ENCODE measurements at places on chromosomes 12 and 14.

GRCh38 chr12:25401547-25402345 is 151.0 kb upstream of the KRAS start:
- DNase-seq = no peak

DNA sequence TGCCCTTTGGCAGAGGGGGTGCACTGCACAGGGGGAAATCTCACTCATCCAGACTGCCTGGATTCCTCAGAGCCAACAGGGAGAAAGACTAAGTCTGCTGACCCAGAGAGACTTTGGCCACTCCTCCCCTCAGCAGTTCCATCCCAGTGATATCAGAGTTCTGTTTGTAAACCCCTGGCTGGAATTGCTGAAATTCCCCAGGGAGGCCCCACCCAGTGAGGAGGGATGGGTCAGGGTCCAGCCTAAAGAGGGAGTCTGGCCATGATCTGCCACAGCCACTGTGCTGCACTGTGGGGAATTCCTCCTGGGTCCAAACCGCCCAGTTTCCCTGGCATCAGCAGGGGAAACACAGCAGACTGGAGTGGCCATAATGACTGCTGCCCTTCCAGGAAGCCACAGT is 54.9 kb upstream of the USP15 start:
- DNase-seq = no peak

GRCh38 chr14:105065280-105066228 is at the start of gene GPR132:
Gene GPR132, minus strand, starts transcription at chr14:105065430. Its CDS starts 10,010 bp downstream, at chr14:105055420.
- DNase-seq = peak; percentile 93

GRCh38 chr14:100950024-100950423 is 46.5 kb upstream of the RTL1 start:
- DNase-seq = no peak

DNA sequence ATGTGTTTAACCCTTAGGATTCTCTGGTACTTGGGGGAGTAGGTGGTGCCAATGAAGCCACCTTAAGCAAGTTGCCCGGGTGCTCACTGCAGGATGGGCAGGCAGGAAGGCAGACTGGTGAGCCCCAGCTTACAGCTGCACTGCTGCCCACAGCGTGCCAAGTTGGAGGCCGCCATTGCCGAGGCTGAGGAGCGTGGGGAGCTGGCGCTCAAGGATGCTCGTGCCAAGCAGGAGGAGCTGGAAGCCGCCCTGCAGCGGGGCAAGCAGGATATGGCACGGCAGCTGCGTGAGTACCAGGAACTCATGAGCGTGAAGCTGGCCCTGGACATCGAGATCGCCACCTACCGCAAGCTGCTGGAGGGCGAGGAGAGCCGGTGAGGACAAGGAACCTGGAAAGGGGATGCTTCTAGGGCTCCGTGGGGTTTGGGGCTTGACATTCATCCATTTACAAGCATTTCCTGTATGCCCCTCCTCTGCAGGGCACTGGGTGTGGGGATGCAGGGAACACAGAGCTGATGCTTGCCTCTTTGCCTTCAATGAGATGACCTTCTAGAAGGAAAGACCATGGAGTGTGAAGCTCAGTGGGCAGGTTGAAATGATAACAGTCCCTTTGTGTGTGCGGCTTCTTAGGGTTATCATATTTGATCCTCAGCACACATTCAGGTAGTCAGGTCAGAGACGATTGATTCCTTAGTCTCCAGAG is 12.4 kb downstream of the KRT7 start:
- DNase-seq = no peak

GRCh38 chr14:67641902-67642749 is 22.4 kb downstream of the ARG2 start:
- no peak for DNase-seq

- DNase-seq = no peak
These were observed 22.3 kb downstream of the FZD10 start for GRCh38 chr12:130184404-130185090.

GRCh38 chr12:58918469-58918844 is 1.8 kb downstream of the LRIG3 start:
- DNase-seq = no peak

GRCh38 chr14:23828616-23829015 is 125.0 kb upstream of the DHRS4 start:
- DNase-seq = no peak

GRCh38 chr14:102605029-102605428 is 12.6 kb downstream of the RCOR1 start:
- DNase-seq = no peak

Data from CD4-positive, alpha-beta memory T cell (primary cell).